ENCODE measurements at places on chromosomes 5 and 9. TPM values are rescaled to one million over a fixed set of nuclear protein-coding genes. Genes with fewer than 3 reads are reported as not detected.

WDR38 gene
- total RNA-seq: not detected

GARIN3 gene
- not detected for total RNA-seq

ARID3C gene
- 0.26 TPM for total RNA-seq

CARD9 gene
- 0.53 TPM for total RNA-seq

RABGAP1 gene
- total RNA-seq: 31.9 TPM

SLC27A6 gene
- total RNA-seq: 0.13 TPM

AJM1 gene
- total RNA-seq: 1.1 TPM

ACSL6 gene
- total RNA-seq: 0.13 TPM

REEP2 gene
- 2.4 TPM for total RNA-seq

WNT8A gene
- not detected for total RNA-seq

RASEF gene
- 14.2 TPM for total RNA-seq

CCNO gene
- total RNA-seq: 1.8 TPM

NUTM2G gene
- total RNA-seq: not detected

ENTREP1 gene
- 0.53 TPM for total RNA-seq

PIP5K1B gene
- 2.9 TPM for total RNA-seq
